Cardiac muscle cell (in vitro differentiated cells and primary cell): ENCODE measurements at places on chromosomes 13 and 19. TPM values are rescaled to one million over a fixed set of nuclear protein-coding genes. Genes with fewer than 3 reads are reported as not detected.

The CEACAM3 gene
- polyA plus RNA-seq: not detected in 2 replicates

The GPR183 gene
- 17.1 and 21.1 TPM in 2 replicates for polyA plus RNA-seq

The PEX11G gene
- polyA plus RNA-seq: 6.1 and 11.2 TPM in 2 replicates

The USHBP1 gene
- polyA plus RNA-seq: 0.56 and 2.2 TPM in 2 replicates

The TMEM272 gene
- polyA plus RNA-seq: not detected in 2 replicates

The IGFL3 gene
- polyA plus RNA-seq: 0.37 TPM in 1 of 2 replicates, not detected in the other

The YIF1B gene
- 129 and 140 TPM in 2 replicates for polyA plus RNA-seq

The SYCN gene
- polyA plus RNA-seq: not detected in 2 replicates

The RNF225 gene
- not detected in 2 replicates for polyA plus RNA-seq

The GAMT gene
- polyA plus RNA-seq: 180 and 231 TPM in 2 replicates

The SLITRK5 gene
- 0.04 and 0.10 TPM in 2 replicates for polyA plus RNA-seq

The TNNT1 gene
- polyA plus RNA-seq: 34.7 and 35.5 TPM in 2 replicates

The BRME1 gene
- 3.0 and 8.2 TPM in 2 replicates for polyA plus RNA-seq

The ZNF132 gene
- 1.1 and 1.4 TPM in 2 replicates for polyA plus RNA-seq

The ERICH4 gene
- polyA plus RNA-seq: not detected in 2 replicates

The ATP4A gene
- 0.10 TPM in 1 of 2 replicates, not detected in the other for polyA plus RNA-seq

The CATSPERD gene
- not detected in 2 replicates for polyA plus RNA-seq

The TGFBR3L gene
- polyA plus RNA-seq: 2.6 and 11.8 TPM in 2 replicates
